Mesothelial cell of epicardium (in vitro differentiated cells): ENCODE measurements at places on chromosomes 1 and 21. TPM values are rescaled to one million over a fixed set of nuclear protein-coding genes. Genes with fewer than 3 reads are reported as not detected.

GPX7 gene
- 57.7 to 62.6 TPM (median 61.8 TPM) in 3 replicates for total RNA-seq

CLDN14 gene
- not detected in 3 replicates for total RNA-seq

DMRTB1 gene
- not detected in 3 replicates for total RNA-seq

PTPN14 gene
- 71.8 to 75.8 TPM (median 74.9 TPM) in 3 replicates for total RNA-seq

AADACL4 gene
- 0.31 to 0.36 TPM (median 0.31 TPM) in 3 replicates for total RNA-seq

PARK7 gene
- total RNA-seq: 187 to 207 TPM (median 200 TPM) in 3 replicates

CFHR2 gene
- total RNA-seq: not detected in 3 replicates

- DNase-seq: no peak
These were observed 60.5 kb downstream of the MAP3K7CL start for GRCh38 chr21:29190923-29191331.

GRCh38 chr21:37257511-37257966 lies 9.6 kb downstream of the VPS26C start:
- DNase-seq: no peak

DNA sequence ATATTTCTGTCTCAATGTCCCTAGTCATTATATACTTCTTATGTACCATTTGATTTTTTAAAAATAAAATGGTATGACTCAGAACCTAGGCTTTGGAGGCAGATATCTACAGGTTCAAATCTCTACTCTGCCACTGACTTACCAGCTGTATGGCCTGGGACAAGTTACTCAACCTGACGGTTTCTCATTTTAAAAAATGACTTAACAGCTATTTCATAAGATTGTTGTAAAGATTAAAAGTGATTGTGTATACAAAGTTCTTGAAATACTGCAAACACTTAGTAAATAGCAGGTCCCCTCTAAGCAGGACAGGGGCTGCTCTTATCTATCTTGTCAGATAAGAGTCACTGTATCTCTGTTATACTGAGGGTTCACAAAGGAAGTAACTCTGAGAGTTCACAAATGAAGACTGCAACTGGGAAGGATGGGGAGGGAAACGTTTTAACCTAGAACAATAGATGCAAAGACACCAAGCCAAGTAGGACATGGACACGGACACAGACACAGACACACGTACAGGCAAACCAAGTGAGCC lies 2.6 kb downstream of the BCAR3 start:
- no peak for DNase-seq

DNA sequence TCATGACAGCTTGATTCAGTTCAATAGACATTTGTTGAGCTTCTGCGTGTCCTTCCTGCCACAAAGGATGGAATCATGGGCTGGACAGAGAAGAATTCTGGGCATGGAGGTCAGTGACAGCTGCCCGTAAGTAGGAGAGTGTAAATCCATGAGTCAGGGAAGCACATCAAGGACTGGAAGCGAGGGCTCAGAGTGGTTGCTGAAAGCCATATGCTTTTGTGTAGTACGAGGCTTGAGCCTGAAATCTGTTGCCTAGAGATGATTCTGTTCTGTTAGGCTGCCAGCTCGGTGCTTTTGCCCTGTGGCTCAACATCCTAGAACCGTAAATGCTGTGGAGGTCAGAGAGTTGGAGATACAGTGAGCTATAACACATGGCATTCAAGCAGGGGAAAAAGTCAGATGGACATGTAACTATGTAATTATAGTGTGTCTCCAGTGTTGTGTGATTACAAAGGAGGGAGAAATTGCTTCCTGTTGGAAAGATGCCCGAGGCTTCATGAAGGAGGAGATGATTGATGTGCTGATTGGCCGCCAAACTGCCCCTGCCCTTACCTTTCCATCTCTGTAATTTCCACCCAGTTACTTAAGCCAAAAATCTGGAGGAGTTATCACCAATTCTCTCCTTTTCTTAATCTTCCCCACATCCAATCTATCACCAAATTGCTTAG lies 92.8 kb upstream of the CACNA1E start:
- DNase-seq: no peak

- no peak for DNase-seq
These were observed 137.8 kb downstream of the RWDD3 start for GRCh38 chr1:95371666-95372282.

GRCh38 chr1:190633488-190633887 lies 155.8 kb upstream of the BRINP3 start:
- no peak for DNase-seq

DNA sequence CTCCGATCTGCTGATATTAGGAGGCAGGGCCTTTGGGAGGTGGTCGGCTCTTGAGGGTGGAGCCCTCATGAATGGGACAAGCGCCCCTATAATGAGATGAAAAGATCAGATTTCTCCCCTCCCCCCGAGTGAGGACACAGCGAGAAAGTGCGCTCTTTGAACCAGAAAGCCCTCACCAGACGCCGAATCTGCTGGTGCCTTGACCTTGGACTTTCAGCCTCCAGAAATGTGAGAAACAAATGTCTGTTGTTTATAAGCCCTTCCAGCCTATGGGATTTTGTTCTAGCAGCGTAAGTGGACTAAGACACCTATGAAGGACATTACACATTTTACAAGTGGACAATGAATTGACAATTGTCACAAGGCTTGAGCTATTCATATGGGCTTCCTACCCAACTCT lies 80.2 kb downstream of the RIPK4 start:
- DNase-seq: no peak

- no peak for DNase-seq
These were observed 263.6 kb upstream of the USP24 start for GRCh38 chr1:55478742-55479141.

- no peak for DNase-seq
These were observed 3.3 kb upstream of the CASZ1 start for GRCh38 chr1:10799726-10800125.

DNA sequence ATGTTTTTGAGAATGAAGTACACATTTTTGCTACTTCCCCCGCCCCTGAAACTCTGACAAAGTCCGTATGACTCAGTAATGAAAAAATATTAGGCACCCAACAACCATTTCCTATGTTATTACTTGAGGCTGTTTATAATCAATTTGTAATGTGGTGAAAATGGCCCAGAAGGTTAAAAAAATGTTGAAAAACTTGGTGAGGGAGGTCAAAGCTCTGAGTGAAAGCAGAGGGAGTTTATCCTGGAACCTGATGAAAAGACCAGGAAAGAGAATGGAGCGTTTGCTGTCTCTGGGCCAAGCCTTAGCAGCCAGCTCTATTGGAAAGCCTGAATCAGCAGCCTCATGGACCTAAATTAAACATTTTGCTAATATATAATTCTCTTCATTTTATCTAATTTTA lies 367.7 kb upstream of the NEGR1 start:
- DNase-seq: no peak

GRCh38 chr1:211788626-211789025 lies 41.9 kb downstream of the LPGAT1 start:
- no peak for DNase-seq

- DNase-seq: no peak
These were observed 602.2 kb upstream of the ADAMTS5 start for GRCh38 chr21:27569091-27569490.

GRCh38 chr1:34371829-34372532 lies 195.3 kb downstream of the C1orf94 start:
- DNase-seq: no peak

DNA sequence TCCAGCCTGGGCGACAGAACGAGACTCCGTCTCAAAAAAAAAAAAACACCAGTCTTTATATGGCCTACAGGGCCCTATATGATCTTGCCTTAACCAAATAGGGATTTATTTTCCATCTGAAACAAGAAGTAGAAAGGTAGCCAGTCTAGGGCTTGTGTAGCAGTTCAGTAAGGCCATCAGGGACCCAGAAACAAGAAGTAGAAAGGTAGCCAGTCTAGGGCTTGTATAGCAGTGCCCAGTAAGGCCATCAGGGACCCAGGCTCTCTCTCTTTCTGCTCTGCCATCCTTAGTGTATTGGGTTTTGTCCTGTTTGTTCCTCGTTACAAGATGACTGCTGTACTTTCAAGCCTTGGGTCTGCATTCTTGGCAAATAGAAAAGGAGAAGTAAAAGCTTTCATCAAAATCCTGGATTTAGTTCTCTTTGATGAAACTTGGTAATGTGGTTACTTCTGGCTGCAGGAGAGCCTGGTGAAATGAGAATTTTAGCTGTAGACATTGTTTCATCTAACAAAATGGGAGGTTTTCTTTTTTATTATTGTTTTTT lies 46.1 kb downstream of the PKN2 start:
- DNase-seq: no peak

DNA sequence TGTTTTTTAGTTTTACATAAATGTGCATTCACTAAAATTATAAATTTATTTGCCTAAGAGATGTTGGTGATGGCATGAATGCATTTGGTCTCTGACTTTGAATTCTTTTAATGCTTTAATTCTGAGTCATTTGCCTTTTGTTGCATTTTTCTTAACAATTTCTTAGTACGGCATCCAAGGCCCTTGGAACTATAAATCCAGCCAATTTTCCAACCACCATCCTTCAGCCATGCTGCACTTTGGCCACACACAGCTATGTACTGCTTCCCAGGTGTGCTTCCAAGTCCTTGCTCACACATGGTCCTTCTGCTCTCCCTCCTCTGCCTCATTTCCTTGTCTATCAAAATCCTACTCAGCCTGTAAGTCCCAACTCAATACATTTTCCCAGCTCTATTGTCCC lies 161.0 kb downstream of the DHRS3 start:
- DNase-seq: no peak

- DNase-seq: no peak
These were observed 70.2 kb upstream of the GOLT1A start for GRCh38 chr1:204283711-204284651.

DNA sequence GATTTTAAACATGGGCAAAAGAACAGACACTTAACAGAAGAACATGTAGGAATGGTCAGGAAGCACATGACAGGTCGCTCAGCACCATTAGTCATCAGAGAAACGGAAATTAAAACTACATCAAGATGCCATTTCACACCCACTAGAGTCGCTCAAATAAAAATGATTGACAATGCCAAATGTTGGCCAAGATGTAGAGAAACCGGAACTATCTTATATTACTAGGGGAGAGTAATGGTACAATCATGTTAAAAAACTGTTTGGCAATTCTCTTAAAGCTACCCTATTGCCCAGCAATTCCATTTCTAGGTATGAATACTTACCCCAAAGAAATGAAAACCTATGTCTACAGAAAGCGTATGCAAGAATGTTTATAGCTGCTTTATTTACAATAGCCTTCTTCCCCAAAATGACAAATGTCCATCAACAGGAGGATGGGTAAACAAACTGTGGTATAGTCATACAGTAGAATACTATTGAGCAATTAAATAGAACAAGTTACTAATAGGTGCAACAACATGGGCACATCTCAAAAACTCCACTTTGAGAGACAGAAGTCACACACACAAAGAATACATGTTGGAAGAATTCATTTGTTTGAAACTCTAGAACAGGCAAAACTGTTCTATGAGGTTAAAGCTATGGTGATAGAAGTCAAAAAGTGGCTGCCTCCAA lies 92.8 kb downstream of the ETS2 start:
- no peak for DNase-seq

DNA sequence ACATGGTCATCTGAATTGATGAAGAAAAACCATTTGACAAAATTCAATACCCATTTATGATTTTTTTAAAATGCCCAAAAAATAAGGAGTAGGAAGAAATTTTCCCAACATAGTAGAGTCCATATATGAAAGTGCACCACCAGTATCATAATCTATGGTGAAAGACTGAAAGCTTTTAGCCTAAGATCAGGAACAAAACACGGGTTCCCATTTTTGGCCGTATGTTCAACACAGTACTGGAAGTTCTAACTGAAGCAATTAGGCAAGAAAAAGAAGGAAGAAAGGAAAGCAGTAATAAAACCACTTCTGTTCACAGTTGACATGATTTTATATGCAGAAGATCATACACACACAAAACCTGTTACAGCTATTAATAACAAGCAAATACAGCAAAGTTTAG lies 227.8 kb upstream of the RAB4A start:
- DNase-seq: no peak

DNA sequence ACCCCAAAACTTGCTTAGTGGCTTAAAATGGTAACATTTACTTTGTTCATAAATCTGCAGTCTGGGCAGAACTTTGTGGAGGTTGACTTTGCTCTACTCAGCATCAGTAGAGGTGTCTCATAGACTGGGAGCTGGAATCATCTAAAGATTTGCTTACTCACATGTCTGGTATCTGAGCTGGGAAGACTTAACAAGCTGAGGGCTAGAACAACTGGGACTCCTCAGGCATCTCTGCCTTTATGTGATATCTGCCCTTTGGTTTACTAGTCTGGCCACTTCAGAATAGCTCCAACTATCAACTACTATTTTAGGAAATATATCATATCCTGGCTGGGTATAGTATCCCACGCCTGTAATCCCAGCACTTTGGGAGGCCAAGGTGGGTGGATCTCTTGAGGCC lies 82.5 kb downstream of the C4BPA start:
- no peak for DNase-seq

DNA sequence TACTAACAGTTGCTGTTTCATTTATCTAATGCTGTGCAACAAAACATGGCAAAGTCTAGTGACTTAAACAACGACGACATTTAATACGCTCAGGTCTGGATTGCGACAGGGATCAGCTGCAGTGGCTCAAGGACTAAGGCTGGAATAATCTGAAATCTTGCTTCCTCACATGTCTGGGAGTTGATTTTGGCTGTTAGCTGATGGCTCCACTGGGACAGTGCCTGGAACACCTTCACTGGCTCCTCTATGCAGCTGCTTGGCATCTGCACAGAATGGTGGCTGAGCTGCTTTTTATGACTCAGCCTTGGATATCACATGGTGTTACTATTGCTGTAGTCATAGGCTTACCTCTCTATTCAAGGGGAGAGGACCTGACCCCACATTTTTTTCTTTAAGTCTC lies 24.0 kb upstream of the BTG3 start:
- DNase-seq: no peak

- no peak for DNase-seq
These were observed 101.9 kb downstream of the PRRX1 start for GRCh38 chr1:170765712-170766330.

- no peak for DNase-seq
These were observed 9.2 kb downstream of the SFT2D2 start for GRCh38 chr1:168234846-168235547.

DNA sequence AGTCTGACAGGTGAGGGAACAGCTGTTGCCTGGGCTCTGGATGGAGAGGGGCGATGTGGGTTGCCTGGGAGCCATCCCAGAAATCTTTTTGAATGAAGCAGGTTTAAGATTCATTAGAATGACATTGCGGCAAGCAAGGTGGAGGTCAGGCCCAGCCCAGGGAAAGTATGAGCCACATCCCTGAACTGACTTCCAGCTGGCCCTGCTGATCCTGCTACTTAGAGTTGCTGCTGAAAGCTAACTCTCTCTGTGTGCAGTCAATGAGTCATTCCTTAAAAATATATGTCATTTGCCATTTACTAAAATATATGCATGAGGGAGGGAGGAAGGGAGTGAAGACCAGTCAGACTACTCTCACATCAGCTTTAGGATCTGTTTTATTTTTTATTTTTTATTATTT lies 54.3 kb upstream of the RAB3GAP2 start:
- DNase-seq: no peak

DNA sequence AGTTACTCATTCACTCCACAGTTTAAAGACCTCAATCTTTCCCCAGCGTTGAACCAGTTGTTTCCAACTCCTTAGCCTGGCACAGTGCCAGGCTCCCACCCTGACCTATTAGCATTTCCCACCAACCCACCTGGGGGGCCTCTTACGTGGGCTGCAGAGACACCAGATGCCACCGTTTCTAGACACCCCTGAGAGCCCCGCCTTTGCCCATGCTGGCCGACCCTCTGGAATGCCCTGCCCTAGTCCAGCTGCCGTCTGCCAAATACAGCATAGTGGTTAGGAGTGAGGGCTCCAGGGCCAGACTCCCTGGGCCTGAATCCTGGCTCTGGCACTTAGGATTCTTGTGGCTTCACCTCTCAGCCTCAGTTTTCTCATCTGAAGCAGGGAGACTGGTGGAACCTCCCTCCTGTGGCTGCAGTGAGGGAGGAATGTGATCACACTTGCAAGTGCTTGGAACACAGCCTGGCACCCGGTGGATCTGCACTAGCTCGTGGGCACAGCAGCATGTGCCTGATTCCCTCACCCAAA lies 65.2 kb downstream of the TMCO4 start:
- DNase-seq: no peak
